NCI-H1436 treated with DMSO at 0.1 percent for 48 hours (cell line): ENCODE measurements at places on chromosomes 7 and 10.

DNA sequence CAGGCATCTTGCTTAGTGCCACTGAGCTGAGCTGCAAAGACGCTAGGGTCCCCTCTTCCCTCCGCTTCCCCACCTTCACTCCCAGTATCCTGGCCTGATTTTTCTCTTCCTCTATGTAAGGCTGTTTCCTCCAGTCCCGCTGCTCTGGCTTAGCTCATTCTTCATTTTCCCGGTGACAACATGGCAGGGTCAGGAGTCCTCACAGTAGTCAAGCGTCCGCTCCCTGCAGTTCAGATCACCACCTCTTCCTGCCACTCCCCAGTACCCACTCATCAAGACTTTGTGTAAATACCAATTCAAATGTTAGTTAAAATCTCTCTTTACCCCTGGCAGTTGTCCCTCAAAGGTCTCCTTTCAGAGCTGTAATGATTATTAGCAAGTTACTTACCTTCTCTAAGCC lies 650.4 kb upstream of the CELF2 start:
- DNase-seq = no peak

DNA sequence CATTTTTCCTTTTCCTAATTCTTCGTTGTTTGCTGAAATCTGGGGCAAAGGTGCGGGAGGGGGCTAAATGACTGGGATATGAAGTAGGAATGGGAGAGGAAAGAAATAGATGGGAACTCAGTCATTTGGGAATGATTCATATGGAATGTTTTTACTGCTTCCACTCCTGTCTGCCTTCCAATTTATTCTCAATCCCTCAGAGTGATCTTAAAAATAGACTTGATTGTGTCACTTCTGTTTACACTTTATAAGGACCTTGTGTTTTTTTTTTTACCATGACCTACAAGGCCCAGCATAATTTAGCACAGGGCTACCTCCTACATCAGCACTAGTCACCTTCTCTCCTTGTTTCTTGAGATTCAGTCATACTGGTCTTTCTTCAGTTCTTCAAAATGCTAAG lies 97.9 kb downstream of the PTEN start:
- DNase-seq = no peak

GRCh38 chr7:44497155-44498027 lies 6.9 kb upstream of the NUDCD3 start:
- DNase-seq = no peak

DNA sequence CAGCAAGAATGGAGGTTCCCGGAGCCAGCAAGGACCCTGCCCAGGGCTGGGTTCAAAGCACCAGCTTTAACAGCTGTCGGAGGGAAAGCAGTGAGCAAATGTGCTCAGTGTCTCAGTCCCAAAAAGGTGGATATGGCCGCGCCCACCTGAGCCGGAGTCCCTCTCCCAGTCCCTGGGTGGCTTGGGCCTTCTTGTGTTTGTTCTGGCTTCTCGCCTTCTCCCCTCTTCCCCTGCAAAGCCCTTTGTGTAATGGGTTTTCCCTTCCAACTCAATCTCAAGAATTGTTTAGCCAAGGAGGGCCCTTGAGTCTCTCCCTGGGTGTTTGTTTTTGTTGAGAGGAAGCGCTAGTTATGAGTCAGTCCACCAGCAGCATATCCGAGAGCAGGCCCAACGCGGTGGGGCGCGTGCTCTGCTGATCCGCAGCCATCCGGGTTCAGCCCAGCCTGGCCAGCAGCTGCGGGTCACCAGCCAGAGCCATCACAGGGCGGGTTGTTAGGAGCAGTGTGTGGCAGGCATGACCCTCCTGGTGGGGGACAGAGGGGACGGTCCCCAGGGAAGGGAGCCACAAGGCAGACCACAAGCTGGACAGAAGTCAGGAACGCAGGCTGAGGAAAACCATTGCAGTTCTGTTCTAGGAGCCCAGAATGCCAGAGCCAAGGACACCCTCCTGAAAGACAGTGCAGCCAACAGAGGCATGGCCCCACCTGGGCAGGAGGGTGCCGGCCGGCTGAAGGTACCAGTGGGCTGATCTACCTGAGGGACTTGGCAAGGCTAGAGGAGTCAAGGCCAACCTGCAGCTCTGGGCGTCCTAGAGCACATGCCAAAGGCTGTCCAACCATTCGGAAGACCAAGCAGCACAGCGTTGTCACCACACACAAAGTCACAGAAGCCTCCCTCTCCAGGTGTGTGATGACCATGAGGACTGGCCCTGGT lies 21.3 kb downstream of the CALML3 start:
- DNase-seq = no peak

DNA sequence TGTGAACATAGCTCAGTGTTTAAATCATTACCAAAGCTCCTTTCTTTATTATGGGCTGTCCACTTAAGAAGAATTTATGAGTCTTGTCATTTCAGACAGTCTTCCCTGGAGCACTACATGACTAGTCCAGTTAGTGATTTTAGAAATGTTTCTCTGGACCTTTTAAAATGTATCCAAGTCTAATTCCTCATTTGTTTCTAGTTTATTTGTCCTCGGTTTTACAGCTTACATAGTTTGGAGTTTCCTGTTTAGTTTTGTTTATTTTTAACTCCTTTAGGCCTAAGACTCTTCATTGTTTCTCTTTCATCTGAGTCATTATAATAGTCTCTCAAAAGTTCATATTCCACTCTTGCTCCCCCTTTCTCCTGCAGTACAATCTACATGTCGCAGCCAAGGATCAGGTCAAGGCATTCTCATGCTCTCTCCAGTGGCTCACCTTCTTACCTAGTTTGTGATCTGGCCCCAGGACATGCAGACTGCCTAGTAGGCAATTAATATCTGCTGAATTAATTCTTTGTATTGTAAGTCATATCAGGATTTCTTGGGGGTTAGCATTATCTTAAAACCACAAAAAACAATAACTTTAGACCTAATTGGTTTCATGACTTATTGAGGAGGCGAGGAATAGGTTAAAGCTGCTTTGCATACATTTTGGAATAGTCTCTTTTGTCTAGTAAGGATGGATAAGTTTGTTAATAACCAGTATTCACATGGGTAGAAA lies 93.8 kb downstream of the MAPK8 start:
- DNase-seq = no peak

GRCh38 chr10:125026974-125027735 lies 85.2 kb downstream of the ZRANB1 start:
- no peak for DNase-seq

GRCh38 chr10:71187600-71187999 lies 24.8 kb upstream of the UNC5B start:
- no peak for DNase-seq

DNA sequence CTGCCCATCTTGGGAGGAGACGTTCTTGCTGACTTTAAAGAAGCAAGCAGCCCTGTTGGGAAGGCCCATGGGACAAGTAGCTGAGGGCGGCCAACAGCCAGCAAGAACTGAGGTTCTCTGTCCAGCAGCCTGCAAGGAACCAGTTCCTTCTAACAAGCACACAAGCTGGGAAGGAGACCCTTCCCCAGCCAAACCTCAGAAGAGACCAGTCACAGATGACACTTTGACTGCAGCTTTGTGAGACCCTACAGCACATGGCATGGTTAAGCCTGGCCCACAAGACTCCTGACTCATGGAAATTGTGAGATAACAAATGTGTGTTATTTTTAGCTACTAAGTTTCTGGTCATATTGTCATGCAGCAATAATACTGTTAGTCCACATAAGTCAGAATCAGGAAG lies 99.9 kb downstream of the PRLHR start:
- DNase-seq = no peak

GRCh38 chr7:81339946-81340345 lies 421.1 kb upstream of the SEMA3C start:
- DNase-seq = no peak

DNA sequence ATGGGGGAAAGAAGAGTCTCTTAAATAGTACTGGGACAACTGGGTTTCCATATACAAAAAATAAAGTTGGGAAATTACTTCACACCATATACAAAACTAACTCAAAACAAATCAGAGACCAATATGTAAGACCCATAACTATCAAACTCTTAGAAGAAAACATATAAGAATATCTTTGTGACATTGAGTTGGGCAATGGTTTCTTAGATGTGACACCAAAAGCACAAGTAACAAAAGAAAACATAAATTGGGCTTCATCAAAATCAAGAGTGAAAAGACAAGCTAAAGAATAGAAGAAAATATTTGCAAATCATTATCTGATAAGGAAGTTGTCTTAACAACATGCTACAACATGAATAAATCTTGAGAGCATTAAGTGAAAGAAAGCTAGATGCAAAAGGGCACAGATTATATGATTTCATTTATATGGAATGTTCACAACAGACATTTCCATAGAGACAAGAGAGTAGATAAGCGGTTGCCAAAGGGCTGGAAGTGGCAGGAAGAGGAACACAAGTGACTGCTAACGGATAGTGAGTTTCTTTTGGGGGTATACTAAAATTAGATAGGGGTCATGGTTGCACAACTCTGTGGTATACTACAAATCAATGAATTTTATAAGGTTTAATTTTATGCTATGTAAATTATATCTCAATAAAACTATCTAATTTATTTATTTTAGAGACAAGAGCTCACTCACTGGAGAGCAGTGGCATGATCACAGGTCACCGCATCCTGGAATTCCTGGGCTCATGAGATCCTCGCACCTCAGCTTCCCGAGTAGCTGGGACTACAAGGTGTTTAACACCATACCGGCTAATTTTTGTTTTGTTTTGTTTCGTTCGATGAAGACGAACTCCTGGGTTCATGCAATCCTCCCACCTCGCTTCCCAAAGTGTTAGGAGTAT lies 35.4 kb downstream of the JMJD1C start:
- no peak for DNase-seq

GRCh38 chr10:22332116-22332692 lies 11.3 kb downstream of the BMI1 start:
- DNase-seq = no peak

GRCh38 chr10:44478040-44478439 lies 93.1 kb upstream of the CXCL12 start:
- no peak for DNase-seq
